Neural crest cell (in vitro differentiated cells): ENCODE measurements at places on chromosomes 11 and 22. TPM values are rescaled to one million over a fixed set of nuclear protein-coding genes. Genes with fewer than 3 reads are reported as not detected.

The SLC22A6 gene
- total RNA-seq = not detected in 2 replicates

- no peak for DNase-seq
Observed at GRCh38 chr11:66291303-66291705, 390 bp upstream of the TMEM151A start.

- DNase-seq = no peak
Observed at GRCh38 chr11:61259363-61259762, 18.4 kb downstream of the PGA5 start.

DNA sequence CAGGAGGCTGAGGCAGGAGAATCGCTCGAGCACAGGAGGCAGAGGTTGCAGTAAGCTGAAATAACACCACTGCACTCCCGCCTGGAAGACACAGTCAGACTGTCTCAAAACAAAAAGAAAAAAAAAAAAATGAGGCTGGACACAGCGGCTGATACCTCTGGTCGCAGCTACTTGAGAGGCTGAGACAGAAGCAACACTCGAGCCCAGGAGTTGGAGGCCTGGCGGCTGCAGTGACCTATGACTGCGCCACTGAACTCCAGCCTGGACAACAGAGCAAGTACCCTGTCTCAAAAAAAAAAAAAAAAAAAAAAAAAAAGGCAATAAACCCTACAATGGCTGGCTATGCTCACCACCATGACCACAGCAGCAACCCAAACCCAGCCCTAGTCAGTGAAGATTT, 11.0 kb downstream of the NAP1L4 start:
- no peak for DNase-seq

GRCh38 chr11:35316161-35316560, 103.2 kb downstream of the SLC1A2 start:
- no peak for DNase-seq

The CFAP300 gene
- 6.2 and 6.4 TPM in 2 replicates for total RNA-seq

- no peak for DNase-seq
Observed at GRCh38 chr11:93986716-93987115, 34.4 kb upstream of the HEPHL1 start.

The OR9G4 gene
- not detected in 2 replicates for total RNA-seq

The SPON1 gene
- 12.2 and 13.2 TPM in 2 replicates for total RNA-seq
